ENCODE measurements at places on chromosomes 1 and 21.

DNA sequence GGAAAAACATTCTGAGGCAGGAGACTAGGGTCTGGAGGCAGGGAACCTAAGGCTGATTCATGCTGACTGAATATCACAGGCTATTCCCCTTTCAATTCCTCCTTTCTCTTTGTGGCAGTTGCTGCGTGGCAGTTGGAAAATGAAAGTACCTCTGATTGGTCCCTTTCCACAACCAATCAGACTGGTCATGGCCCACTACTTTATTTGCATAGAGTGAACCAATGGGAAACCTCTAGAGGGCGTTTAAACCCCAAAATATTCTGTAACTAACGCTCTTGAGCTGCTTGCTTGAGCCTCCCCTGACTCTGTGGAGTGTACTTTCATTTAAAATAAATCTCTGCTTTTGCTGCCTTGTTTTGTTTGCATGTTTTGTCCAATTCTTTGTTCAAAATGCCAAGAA is 27.7 kb upstream of the VN1R5 start:
- DNase-seq: no peak

DNA sequence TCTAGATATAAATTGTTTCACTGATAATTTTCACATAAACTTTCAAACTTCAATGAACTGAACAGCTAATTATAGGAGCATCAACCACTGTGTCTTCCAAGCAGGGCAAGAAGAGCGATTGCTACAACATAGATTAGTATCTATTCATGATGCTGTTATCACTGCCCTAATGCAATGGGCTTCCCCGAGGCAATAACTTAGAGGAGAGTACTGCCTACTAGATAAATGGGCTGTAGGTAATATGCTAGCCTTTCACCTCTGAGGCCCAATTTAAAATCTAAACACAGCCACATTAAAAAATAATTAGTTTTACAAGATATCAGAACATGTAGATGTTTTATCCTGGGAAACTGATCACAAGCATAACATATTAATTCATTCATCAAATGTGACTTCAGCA is 318.0 kb downstream of the VAV3 start:
- no peak for DNase-seq

- no peak for DNase-seq
These were observed 97.0 kb downstream of the IER5 start for GRCh38 chr1:181185461-181185860.

GRCh38 chr1:230232371-230232771 is 165.3 kb downstream of the GALNT2 start:
- no peak for DNase-seq

GRCh38 chr1:56838759-56839158 is 15.8 kb upstream of the C8A start:
- DNase-seq: no peak

DNA sequence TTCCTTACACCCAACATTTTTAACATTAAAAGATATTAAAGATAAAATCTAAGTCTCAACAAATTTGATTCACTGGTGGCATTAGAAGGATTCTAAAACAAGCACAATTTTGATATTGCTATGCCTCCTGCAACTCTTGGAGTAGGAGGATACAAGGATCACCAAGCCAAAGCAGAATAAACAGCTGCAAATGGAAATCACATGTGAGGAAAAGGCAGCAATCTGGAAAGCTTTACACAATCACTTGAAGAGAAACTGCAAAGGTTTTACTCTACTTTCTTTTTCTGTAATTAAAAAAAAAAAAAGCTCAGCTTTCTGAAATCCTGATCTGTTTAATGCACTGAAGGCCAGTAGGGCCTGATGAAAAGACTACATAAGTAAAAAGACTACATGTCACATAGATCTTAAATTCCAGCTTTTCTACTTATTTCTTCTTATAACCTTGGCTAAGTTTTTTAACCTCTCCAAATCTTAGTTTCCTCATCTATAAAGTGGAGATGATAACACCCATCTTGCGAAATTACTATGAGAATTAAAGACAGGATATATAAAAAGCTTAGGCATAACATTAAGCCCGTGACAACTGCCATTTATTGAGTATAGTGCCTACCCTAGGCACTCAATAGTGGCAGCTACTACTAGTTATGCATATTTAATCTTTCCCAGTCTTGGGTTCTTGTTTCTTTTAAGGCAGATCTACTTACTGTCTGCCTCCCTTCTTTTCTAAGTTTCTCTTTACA is 73.5 kb downstream of the EPS15 start:
- no peak for DNase-seq

DNA sequence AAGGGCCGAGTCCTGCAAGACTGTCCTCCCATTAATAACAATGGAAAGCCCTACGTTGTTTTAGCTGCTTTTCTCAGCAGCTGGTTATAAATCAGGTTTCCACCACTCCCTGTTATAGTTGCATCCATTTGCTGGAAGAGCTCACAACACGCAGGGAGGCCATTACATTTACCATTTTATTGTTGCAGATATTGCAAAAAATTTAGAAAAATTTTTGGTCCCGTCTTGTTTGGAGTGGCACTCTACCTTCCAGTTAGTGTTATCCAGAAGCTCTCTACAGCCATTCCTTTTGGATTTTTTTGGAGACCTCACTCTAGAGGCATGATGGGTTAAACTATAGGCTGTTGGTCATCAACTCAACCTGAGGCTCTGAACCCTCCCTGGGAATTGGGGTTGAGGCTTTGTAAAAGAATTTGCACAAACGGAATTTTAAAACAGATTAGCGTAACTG is 1532.1 kb upstream of the TPTE start:
- DNase-seq: no peak

- DNase-seq: no peak
These were observed 3.9 kb upstream of the SFN start for GRCh38 chr1:26858891-26859640.

DNA sequence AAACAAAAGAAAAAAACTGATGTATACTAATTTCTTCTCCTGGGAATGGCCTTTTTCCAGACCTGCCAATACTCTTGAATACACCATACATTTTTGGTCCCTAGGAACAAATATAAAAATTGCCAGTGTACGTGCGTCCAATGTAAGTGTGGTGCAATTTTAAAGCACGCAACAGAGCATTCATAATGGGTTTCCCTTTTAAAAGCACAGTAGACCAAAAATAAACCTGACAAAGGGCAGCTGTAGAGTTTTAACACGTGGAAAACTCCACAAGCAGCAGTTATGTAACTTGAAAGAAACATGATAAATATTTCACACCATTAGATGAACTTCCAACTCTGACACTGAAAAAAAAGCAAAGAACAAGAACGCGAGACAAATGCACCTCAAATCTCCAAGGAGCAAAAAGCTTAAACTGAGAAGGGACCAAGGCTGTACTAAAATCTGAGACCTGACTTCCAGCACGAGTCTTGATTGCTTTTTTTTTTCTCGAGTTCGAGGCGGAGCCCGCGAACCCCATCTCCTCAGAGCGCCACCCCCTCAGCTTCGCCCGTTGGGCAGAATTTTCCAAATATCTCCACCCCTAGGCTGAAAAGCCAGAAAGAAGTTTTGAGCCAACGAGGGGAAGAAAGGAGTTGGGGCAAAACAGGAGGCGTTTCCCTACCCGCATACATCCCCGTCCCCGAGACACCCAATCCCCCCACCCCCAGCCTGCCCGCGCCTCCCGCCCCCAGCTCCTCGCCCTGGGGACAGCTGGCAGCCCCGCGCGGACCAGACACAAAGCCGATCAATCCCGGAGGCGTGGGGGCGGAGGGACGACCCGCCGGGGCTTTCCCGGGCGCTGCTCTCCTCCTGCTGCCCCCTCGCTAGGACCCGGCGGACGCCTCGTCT is at the start of gene JAM2:
JAM2 (plus strand) TSS at position 599 of the 891 bp plus-strand sequence. CDS start 564 bp downstream, outside the sequence.
- peak; percentile 15 for DNase-seq

GRCh38 chr1:182897696-182898095 is 55.3 kb downstream of the SHCBP1L start:
- DNase-seq: no peak
